ENCODE measurements at places on chromosomes 3 and 15. TPM values are rescaled to one million over a fixed set of nuclear protein-coding genes. Genes with fewer than 3 reads are reported as not detected.

The MUSTN1 gene
- 14.8 TPM for total RNA-seq

The CPA3 gene
- total RNA-seq: 4.5 TPM

The SLITRK3 gene
- total RNA-seq: 0.53 TPM

The FBXL22 gene
- total RNA-seq: 24.2 TPM

The TMEM158 gene
- 0.56 TPM for total RNA-seq

The RNU5B-1 gene
- total RNA-seq: 44.0 TPM

The ANKUB1 gene
- not detected for total RNA-seq

The GPR62 gene
- total RNA-seq: not detected

The KIF7 gene
- total RNA-seq: 2.4 TPM

The CFAP100 gene
- not detected for total RNA-seq

The ETV5 gene
- 12.5 TPM for total RNA-seq

Data from left cardiac atrium (tissue), 4 donors.